ENCODE measurements at places on chromosomes 11 and 22. TPM values are rescaled to one million over a fixed set of nuclear protein-coding genes. Genes with fewer than 3 reads are reported as not detected.

The ACR gene
- not detected for total RNA-seq

The OR5D13 gene
- total RNA-seq, result not detected

GRCh38 chr22:36649066-36649465, 54.5 kb downstream of the CACNG2 start:
- no peak for DNase-seq

DNA sequence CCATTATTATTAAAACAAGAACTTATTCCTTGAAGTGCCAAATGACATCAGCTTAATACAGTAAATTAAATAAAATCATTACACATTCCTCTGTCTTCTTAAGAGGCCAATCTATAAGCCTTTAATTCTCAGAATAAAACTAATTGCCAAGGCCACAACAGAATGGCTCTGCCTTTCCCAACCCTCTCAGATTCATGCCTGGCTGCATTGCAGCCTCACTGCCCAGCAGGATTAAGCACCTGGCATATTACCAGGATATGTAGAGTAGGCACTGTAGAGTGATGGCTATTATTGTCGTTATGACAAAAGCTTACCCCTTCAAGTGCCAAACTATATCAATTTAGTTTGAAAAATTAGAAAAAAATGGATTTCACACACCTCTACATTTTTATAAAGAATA, 9.4 kb upstream of the CALCA start:
- DNase-seq, result no peak
